ENCODE measurements at places on chromosomes 7 and 10.
A peak's percentile ranks its signal among the peaks of the same experiment; 100 is the strongest.

DNA sequence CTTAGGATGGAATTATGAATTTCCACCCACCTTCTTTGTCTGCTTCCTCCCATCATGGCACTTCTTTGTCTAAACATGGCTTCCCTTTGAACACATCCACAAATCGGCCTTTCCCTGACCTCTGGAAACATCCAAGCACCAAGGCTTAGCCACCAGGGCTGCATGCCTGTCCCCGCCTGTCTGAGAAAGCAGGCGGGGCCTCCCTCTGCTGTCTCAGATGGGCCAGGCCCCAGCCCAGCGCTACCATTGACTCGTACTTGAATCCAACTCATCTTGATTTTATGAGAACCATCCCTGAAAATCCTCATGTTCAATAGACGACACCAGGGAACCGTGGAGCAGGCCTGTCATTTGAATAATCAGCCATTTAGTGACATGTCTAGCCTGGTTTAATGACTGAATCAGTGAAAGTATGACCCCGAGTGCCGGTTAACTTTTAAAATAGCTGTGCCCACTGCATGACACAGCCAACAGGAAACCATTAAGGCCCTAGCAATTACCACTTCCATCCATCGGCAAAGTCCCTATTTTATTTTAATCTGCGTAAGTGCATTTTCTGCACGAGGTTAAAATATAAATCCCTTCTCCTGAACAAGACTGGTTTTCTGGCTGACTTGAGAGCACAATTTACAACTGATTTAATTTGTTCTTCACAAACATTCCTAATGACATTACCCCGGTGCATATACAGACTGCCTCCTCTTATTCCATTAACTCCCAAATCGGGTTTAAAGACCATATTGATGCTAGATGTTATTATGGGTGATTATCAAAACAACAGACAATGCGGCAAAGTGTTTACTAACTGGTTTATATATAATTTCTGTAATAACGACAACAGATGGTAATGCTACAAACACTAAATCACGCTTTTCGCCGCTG, 194.7 kb downstream of the BUB3 start:
- DNase-seq = no peak

GRCh38 chr7:107364787-107365186, 105.1 kb upstream of the GPR22 start:
- DNase-seq = no peak

DNA sequence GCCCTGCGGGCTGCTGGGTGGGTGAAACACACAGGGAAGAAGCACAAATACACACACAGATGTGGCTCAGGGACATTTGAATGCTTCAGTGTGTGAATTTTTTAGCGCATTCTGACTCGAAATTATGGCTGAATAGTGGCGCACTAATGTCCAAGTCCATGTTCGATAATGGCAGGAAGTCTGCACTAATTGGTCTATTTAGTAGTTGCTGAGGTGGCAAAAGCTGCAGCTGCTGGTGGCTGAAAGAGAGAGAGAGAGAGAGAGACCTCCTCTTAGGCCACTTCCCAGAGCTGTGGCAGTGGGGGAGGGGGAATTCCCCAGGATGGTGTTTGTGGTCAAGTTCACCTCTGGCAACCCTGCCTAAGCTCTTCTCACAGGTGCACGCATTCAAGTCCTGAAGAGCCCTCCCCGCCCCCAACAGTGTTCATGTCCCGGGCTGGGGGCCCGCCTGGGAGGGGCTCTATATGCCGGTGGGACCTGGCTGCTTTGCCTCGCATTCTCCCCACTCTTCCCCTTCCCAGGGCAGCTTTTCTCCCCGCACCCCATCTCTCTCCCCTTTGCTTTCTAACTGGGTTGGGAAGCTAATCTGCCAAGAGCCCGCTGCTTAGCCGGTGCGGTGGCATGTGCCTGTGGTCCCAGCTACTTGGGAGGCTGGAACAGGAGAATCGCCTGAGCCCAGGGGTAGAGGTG, 6.0 kb upstream of the MNX1 start:
- no peak for DNase-seq

DNA sequence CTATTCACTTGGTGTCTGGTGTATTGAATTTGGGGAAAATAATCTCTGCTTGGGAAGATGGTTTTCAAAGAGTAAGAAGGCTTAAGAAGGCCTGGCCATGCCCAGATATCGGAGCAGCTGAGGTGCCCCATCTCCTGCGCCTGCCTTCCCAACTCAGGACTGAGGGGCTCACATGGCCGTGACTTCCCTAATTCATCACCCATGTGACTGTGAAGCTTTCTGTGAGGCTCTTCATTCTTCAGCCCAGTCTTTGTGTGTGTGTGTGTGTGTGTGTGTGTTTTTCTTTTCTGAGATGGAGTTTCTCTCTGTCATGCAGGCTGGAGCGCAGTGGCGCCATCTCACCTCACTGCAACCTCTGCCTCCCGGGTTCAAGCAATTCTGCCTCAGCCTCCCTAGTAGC, 53.2 kb downstream of the PROSER2 start:
- DNase-seq = no peak

DNA sequence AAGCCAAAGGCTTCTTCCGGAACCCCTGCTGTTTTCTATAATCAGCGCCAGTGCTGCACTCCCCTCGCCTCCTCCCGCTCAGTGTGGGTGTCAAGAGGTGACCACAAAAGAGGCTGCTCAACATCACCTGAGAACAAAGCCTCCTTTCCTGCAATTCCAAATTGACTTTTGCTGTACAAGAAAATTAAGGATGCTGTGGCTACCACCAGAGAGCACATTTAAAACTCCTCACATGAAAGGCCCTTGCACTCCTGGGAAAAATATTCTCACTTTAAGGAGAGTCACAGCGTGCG, 96.4 kb downstream of the HIPK2 start:
- DNase-seq = no peak

DNA sequence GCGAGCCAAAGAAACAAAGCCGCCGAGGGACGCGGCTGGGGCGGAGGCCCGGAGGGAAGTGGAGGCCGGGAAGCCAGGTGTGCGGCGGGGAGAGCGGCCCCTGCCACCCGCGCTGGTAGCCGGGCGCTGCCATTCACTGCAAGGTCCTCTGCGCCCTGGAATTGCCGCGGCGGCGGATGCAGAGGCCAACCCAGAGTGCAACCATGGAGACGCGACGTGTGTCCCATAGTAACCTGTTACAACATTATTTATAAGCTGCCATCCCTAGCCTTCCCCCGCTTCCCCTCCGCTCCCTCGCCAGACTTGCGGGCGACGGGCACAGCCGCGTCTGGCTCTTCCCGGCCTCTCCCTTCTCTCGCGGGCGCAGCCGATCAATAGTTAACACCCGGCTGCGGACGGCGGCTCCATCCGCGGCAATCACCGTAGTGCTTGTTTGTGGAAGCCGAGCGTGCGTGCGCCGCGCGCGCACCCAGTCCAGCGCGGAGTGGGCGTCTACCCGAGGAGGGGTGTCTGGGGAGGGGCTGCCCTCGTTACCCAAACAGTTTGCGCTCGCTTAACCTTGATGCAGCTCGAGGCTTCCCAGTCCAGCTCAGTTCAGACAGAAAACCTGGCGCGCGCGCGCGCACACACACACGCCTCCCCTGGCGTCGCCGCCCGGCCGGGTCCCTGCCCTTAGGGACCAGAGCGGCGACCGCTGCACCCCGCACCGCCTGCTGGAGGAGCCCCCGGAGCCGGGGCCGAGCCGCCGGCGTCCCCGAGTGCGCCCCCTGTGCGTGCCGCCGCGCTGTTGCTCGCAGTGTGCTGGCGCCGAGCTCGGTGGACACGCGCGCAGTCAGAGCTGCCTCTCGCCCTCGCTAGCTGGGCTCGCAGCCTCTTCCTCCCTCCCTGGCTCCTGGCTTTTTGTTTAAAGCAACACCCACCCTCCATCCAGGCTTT, 165.4 kb upstream of the DPP6 start:
- DNase-seq = peak; percentile 84

GRCh38 chr10:14751921-14752320, 22.8 kb downstream of the FAM107B start:
- DNase-seq = no peak

DNA sequence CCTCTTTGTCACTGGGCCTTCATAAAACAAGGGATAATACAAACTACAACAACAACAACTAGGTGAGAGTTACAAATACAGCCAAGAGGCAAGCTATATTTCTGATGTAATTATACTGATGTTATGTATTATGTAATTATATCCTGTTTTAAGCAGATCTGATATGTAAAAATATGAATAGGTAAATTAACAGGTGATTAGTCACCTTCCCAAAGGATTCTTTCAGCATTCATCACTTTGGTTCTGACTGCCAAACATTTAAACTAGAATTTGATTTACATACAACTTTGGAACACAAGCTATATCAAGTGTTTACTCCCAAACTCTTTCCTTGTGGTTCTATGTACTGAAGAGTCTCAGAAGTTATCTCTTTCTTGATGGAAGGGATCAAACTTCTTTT, 53.7 kb downstream of the BEND7 start:
- DNase-seq = no peak

GRCh38 chr10:25704622-25705021, 229.4 kb upstream of the MYO3A start:
- no peak for DNase-seq

DNA sequence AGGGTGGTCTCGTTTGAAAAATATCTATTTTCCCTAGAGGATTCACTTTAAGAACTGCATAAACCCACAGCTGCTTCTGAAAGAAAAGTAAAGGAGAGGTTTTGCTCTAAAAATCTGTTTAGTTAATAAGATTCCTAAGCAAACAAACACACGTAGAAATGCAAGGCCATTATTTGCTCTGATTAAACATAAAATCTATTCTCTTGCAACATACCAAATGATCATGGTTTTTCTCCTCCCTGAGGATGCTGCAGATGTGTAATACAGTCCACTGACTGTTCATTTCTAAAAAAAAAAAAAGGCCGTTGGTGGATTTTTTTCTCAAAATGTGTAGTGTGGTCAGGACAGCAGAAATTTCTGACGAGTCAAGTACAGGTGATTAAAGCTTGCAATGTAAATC, 98.6 kb downstream of the BUB3 start:
- DNase-seq = peak; percentile 32

- no peak for DNase-seq
Observed at GRCh38 chr10:103720328-103720963, 134.9 kb downstream of the SH3PXD2A start.

- no peak for DNase-seq
Observed at GRCh38 chr10:14459665-14460064, 128.9 kb upstream of the FRMD4A start.

Measured in NCI-H1092 treated with DMSO at 0.1 percent for 48 hours (cell line).